ENCODE measurements at places on chromosomes 7 and 10.

- DNase-seq: no peak
Measured at GRCh38 chr7:95609277-95609971, 13.1 kb upstream of the PDK4 start.

GRCh38 chr7:157009778-157010587 lies 480 bp downstream of the MNX1 start:
- no peak for DNase-seq

DNA sequence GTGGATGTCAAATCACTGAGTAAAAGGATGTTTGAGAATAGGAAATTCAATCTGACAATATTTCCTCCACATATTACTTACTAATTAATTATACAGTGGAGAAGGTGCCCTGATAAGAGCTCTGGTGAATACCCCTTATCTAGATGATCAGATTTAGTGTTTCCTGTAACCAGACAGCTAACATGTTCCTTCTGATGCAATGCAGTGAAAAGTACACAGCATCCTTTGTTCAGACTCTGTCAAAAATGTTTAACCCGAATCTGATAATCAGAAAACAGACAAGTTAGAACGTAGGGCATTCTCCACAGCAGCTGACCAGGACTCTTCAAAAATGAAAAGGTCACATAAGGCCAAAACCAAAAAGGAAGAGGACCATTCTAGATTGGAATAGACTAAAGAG lies 46.2 kb downstream of the WDR11 start:
- DNase-seq: no peak

DNA sequence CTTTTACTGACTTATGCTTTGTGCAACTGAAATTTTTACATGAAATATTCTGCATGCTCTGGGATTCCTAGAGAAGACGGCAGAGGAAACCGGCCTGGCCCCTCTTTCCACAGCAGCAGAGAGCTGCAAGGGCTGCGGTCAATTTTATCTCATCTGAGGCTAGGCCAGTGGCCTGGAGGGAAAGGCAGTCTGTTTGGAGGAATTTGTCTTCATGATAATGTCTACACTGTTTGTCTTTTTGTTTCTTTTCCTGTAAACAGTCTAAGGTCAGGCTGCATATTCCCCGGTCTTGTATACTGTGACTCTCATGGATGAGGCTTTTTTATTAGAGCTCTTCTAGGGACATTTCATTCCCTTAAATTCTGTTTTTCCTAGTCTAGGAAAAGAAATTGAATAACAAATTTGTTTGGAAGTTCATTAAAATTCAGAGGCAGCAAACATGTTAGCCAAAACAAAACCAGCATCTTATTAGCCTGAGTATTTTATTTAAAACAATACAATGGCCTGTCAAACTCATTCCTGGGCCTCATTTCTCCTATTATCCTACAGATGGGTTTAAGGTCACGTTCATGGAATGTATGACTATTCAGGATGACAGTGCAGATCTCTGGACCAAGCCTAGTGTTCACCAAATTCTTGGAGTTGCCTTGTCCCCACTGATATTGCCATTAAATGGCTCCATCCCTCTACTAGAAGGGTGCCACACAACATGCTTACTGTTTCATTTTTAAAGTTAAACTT lies 26.4 kb downstream of the LAMB4 start:
- DNase-seq: no peak

GRCh38 chr7:16695621-16696237 lies 49.7 kb downstream of the BZW2 start:
- DNase-seq: no peak
